ENCODE measurements at places on chromosomes 3 and 15.

DNA sequence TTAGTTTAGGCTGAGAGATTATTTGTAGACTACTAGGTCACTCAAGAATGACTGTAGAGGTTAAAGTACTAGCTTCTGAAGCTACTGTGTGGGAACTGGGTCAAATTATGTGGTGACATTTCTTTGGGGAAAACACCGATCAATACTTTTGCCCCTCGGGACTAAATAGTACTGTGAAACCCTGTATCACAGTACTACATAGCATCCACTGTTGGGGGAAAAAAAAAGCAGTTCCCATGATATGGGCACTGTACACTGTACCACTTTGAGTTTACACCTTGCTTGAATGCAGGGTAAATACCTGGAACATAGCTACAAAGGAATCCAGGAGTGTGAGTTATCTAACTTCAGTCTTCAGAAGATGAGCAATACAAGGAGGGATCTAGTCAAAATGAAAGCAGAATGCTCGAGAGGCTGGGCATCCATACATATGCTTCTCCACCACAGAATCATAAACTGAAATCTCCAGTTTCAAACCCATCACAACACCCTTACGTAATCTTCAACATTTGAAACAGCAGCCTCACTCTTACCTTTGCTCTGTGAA is 311.4 kb downstream of the UNC13C start:
- DNase-seq: no peak

DNA sequence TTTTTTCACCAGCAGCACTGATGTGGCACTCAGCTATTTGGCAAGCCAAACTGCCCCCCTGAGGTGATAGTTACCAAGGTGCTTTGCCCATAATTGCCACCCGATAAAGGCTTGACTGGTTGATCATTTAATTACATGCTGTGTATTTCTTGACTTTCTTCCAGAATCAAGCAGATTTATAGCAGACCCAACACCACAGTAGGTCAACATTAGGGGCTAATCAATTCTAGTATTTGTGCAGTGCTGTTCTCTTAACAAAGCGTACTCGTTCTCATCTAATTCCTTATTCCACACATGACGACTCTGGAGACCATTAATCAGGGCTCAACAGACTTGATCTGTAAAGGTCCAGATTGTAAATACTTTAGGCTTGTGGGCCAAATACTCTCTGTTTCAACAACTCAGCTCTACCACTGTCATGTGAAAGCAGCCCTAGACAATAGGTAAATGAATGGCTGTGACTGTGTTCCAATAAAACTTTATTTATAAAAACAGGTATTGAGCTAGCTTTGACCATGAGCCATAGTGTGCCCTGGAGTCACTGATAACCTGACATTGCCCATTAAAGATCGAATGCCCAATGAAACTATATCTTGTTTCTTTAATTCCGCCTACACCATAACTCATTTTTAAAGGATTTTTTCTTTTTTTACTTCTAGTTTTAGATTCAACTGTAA is 119.1 kb upstream of the TMC3 start:
- DNase-seq: no peak

GRCh38 chr3:154334973-154335420 is 10.7 kb upstream of the DHX36 start:
- peak; percentile 12 for DNase-seq

DNA sequence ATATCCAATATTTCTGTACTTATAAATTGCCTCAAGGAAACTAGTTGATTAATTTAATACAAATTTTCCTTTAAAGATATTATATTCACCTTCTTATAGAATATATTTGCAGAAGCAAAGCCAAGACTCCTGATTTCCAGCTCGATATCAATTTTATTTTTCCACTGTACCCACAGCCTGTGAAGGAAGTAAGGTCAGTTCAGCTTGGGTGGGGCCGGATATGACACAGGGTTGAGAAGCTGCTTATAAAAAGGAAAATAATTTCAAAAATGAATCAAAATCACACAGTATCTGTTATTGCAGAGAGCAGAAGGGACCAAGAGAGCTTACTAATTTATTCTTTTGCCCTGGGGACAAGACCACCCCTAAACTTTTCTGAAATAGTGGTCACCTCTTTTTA is 491.4 kb downstream of the TUSC7 start:
- DNase-seq: no peak

DNA sequence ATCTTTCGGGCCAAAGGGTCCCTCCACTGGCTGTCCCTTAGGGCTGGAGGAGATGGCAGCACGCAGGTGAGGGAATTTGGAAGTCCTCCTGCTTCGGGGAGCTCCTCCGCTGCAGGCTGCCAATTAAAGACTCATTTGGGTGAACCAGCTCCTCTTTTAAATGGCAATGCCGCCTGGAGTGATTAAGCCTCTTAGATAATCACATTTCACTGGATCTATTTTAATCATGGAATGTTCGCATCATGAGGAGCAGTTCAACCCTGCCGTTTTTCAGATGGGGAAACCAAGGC is 117.9 kb downstream of the LIPC start:
- DNase-seq: no peak

GRCh38 chr3:138950701-138951100 is 3.7 kb downstream of the FOXL2NB start:
- DNase-seq: no peak

Data from D721Med (cell line).